ENCODE measurements at places on chromosomes 16 and 17.

- no peak for DNase-seq
These were observed 376.5 kb downstream of the CDH11 start for GRCh38 chr16:64745258-64745930.

- no peak for DNase-seq
These were observed 5.4 kb downstream of the RECQL5 start for GRCh38 chr17:75661531-75661930.

DNA sequence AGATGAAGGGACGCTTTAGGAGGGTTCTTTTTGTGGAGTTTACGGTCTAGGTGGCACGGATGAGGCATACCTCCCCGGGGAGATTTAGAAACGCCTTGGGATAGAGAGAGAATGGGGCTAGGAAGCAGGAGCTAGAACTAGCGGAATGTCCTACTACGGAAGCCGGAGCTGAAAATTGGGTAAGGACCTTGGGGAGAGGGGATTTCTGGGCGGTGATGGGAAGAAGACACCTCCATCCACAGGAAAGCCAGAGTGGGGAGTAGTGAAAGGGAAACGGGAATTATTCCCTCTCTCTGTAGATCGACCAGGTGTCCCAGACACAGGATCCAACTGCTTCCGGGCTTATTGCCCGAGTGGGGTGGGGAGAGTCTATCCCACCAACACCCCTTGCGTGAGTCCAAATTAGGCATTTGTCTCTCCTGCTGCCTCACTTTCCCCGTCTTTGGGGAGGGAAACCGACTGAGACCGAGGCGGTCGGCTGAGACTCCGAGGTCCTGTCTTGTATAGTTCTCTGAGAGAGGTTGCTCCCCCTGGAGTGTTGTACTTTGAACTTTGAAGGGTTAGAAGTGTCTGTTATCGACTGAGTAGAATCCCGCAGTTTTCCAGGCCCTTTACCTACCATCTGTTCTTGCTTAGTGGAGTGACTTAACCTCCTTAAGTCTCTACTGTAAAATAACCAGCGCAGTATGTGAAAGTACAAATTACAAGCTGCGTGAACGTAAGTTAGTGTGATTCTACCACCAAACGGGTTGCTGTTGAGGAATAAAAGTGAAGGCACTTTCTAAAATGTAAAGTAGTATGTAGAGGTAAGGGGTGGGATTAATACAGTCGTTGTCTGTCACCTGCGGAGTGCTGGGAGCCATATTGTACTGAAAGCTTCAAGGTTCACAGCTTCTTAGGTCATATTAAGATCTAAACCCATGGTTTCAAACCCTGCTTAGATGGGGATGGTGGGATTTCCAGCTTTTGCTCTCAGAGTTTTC is 1.0 kb downstream of the RSPRY1 start:
- DNase-seq, result peak; percentile 55

- DNase-seq, result no peak
These were observed 92.9 kb upstream of the DNAH17 start for GRCh38 chr17:78669975-78670518.

GRCh38 chr16:68083861-68084503 is 1.2 kb upstream of the NFATC3 start:
- DNase-seq, result no peak

DNA sequence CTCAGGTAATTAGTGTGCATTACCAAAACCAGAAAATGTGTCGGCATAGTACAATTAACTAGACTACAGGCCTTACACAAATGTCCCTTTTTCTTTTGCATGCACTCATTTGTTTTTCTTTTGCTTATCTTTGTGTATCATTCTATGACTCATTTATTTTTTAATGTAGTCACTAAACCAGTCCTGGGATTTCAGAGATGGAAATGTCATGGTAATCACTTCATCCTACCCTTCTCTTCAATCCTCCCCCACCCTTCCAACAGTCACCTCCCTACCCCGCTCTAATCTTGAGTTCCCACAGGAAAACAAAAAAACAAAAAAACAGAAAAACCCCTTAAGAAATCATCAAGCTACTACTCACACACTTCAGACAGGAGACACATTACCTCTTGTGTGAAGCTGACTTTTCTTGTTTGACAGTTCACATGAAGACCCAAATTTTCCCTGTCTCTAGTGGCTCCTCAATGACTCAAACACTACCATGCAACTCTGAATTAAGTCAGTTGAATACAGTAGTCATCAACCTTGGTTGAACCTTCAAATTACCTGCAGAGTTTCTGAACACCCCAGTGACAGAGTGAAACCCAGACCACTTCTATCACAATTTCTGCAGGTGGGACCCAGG is 242.4 kb upstream of the SALL1 start:
- no peak for DNase-seq

DNA sequence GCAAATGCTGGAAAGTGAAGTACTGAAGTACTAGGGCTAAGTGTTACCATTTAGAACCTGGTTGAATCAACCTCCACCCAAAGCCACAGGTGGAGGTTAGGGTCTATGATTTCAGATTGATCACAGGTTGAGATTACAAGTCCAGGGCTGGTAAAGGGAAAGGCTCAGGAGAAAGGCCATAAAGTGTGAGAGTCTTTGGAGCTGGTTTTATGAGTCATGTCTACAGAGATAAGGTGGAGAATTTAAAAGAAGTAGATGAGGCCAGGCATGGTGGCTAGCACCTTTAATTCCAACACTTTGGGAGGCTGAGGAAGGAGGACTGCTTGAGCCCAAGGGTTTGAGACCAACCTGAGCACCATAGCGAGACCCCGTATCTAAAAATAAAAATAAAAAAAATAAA is 221.7 kb upstream of the CDH11 start:
- DNase-seq, result no peak

- DNase-seq, result no peak
These were observed 73.9 kb downstream of the SPAG9 start for GRCh38 chr17:51046514-51047384.

- no peak for DNase-seq
These were observed 15.3 kb downstream of the NPLOC4 start for GRCh38 chr17:81621494-81622130.

GRCh38 chr17:48037838-48038323 is 284 bp upstream of the COPZ2 start:
- no peak for DNase-seq

DNA sequence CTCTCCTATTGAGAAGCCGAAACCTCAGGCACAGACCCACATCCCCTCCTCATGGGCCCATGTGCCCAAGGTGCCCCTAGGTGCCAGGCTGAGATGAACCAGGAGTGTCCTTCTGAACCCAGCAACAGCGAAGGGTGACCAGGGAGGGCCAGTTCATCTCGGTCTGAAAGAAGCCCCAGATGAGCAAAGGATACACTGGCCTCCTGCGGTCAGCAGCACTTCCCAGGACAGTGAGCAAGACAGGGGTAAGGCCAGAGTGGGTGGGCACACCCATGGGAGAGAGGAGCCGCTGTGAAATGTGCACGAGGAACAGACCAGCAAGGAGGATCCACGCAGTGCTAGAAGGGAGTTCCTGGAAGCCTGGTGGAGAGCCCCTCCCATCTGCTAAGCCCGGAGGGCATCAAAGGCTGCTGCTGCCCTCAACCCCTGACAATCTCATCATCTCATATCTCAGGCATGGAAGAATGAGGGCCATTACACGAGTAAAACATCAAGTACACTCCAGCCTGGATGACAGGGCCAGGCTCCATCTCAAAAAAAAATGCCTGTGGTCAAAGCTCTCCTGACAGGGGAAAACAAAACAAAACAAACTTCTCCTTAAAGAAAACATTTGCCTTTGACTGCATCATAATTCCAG is 3.3 kb upstream of the HBZ start:
- DNase-seq, result no peak
